ENCODE measurements at places on chromosomes 1 and 21.

DNA sequence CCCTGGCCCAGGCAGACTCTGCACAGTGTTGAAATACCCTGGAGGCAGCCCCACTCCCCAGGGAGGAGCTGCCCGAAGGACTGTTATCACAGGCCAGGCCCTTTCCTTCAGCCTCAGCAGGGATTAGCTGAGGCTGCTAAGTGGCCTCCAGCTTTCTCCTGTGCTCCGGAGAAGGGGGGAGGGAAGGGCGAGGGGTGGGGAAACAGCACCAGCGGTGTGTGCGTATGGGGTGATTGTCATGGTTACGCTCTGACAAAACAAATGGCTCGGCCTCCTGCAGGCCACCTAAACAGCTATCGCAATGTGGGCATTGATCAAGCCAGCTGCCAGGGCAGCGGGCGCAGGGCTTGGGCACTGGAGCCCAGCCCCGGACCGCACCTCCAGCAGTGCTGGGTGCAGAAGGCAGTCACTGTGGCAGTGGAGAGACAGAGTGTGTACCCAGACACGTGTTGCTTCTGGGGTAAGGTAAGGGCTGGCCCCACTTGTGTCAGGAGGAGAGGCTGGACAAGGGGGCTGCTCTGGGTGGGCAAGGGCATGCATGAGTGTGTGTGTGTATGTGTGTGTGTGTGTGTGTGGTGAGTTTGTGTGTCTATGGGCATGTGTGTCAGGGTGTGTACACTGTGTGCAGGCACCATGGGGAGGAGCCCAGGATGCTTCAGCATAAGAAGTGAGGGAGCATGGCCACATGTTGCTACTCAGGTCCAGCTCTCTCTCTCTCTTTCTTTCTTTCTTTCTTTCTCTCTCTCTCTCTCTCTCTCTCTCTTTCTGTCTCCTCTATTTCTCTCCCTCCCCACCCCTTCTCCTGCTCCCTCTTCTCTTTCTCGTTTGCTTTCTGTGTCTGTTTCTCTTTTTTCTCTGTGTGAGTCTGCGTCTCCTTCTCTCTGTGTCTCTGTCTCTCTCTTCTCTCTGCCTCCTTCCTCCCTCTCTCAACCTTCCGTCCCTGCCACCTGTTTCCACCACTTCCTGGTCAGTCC lies at the start of gene VWA5B1:
Gene VWA5B1 (plus strand): TSS at position 252 of the 974 bp plus-strand sequence. CDS start 19,727 bp downstream, outside the sequence.
- no peak for DNase-seq

DNA sequence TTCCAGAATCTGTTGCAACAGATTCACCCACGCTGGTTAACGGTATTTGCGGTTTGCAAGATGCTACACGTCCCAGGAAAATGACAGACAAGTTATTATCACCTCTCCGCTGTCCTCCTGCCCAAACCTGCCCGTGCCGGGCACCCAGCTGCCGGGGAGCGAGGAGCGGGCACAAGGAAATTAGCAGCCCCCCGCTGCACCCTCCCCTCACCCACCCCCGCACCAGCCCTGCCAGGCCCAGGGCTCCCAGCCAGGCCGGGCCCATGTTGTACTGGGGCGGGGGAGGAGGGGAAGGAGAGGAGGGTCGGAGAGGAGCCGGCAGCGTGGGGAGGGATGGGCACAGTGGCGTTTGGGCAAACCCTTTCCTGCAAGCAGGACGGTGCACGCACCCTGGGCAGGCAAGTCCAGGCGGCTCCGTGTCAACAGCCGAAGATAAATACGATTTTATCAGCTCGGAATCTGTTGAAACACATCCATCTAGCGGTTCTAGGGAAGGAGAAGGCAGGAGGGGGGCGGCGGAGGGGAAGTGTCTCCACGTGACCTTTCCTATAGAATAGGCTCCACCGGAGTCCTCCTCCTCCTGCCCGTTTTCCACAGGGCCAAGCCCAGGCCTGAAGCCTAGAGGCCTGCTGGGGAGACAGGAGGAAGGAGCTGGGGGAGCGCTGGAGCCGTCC lies 35.1 kb upstream of the CCDC27 start:
- DNase-seq: no peak

DNA sequence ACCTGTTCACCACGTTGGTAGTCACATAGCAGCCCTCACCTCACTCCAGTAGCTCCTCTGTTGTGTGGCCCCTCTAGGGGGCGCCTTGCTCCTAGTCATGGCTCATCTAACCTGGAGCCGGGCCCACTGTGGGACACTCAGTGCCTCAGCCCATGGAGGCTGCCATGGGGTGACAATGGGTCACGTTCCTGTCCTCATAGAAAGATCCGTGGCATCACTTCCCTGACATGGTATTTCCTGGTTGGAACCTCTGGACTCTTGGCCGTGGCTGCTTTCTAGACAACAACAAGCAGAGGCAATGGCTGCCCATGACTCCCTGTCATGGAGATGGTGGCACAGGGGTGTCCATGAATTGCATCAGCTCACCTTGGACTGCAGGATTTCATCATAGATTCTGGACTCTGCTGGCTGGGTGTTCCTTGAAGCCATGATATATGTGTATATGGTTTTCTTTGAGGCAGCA lies 27.5 kb upstream of the SLAMF6 start:
- DNase-seq: peak; percentile 69

GRCh38 chr1:160494620-160495019 lies 28.4 kb downstream of the SLAMF6 start:
- DNase-seq: no peak

DNA sequence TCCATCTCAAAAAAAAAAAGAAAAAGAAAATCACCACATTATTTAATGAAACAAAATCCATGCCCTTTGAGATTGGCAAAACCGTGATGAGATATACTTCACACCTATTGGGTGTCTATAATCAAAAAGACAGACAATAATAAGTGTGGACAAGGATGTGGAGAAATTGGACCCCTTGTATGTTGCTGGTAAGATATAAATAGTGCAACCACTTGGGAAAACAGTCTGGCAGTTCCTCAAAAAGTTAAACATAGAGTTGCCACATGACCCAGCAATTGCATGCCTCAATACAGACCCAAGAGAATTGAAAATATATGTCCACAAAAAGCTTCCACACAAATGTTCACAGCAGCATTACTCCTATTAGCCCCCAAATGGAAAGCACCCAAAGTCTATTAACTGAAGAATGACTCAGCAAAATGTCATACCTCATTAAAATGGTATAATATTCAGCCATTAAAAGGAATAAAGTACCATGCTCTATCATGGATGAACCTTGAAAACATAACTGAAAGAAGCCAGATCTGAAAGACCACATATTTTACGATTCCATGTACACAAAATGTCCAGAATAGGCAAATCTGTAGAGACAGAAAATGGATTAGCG lies 24.3 kb downstream of the LMOD1 start:
- no peak for DNase-seq

Measured in activated naive CD8-positive, alpha-beta T cell treated with anti-CD3 and anti-CD28 coated beads, Interleukin-2, amount 50 U/mL, for 24 hours (primary cell).